Anterior cingulate cortex (tissue), 58 donors: ENCODE measurements at places on chromosomes 4 and X.
A peak's percentile ranks its signal among the peaks of the same experiment; 100 is the strongest.

- no peak for DNase-seq
Observed at GRCh38 chrX:50874876-50875275, 35.7 kb upstream of the BMP15 start.

DNA sequence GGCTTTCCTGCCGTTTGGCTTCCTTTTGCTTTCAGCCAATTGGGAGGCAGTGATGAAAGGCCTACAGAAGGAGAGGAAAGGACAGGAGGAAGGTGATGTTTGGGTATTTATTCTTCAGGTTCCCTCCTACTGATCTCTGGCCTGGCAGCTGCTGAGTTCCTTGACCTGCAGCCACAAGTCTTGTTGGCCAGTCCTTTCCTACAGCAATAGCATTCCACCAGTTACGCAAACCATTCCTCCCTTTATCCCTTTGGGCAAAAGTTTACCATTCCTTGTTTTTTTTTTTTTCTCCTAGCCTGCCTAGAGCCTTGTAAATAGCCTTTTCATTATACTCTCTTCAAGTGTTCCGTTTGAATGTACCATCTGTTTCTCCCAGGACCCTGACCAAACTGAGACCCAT, 198.1 kb upstream of the FTHL17 start:
- DNase-seq, result no peak

DNA sequence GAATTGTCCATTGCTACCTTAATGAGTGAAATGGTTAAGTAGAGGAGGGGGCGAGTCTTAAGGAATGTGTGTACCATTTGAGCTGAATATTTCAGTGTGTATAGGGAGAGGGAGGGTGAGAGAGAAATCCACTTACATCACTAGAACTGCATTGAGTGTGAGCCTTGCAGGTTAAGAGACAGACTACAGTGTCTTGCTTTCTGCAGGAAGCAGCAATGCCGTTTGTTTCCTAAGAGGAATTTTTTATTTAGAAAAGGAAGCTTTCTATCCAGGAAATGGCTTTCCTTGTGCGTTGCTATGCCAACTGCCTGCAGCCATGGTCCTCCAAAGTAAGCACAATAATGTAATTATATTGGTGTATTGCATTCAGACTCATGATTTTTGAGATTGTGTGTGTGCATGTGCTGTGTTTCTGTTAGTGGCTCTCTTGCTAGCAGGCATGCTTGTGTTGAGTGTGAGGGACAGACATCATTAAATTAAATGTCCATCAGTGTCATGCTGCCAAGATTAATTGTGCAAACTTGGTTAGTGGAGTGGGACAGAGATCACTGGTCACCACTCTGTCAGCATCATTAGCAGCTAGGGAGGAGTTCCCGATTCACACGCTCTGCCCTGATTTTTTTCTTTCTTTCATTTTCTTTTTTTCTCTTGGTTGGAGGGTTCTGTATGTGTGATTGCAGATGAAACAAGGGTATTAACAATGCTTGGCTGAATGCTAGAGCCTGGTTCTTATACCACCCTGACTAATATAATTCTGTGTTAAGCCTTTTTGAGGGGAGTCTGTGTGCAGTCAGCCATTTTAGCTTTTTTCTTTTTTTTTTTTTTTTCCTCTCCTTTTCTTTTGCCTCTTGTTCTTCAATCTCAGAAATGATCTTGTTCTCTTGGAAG, 164.3 kb downstream of the RAPGEF2 start:
- DNase-seq, result peak; percentile 18

DNA sequence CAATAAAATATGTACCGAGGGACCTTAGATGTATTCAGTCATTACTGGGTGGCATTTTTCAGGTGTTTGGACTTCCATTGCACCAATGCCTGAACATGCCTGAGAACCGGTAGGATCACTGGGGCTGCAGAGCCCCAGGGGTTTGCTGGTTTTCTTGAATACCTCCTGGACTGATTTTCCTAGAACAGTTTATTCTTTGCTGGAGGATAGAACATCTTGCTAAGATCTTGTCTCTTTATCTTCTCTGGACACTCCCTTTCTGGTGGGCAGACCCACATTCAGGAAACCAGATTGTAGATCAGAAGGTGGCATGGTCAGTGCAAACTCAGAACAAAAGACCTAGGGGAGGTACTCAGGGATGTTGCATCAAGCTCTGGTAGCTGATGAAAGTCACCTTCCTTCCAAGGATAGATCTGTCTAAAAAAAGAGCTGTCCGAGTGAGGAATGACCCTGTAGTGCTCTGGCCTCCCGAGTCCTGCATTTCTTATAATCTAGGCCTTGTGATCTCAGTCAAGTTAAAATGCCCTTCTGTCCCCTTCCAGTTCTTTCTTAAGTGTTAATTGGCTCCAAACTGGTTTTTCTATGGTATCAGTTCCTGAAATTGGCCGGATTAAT, 84.8 kb downstream of the CLDN34 start:
- no peak for DNase-seq

DNA sequence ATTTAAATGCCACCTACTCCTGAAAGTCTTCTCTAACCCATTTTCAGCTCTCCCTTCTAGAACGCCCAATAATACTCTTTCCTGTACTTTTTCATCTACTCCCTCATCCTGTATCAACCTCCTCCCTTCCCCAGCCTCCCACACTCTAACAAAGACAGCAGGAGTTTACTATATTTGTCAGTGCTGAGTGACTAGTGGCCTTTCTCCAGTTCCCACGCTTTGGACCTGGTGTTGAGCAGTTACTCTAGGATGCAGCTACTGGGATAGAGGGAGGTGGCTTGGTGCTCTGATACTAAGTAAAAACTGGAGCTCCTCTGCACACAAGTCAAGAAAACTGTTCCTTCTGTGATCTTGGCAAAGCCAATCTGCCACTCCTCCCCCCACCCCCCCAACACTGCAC, 36.1 kb upstream of the KLHL13 start:
- no peak for DNase-seq

DNA sequence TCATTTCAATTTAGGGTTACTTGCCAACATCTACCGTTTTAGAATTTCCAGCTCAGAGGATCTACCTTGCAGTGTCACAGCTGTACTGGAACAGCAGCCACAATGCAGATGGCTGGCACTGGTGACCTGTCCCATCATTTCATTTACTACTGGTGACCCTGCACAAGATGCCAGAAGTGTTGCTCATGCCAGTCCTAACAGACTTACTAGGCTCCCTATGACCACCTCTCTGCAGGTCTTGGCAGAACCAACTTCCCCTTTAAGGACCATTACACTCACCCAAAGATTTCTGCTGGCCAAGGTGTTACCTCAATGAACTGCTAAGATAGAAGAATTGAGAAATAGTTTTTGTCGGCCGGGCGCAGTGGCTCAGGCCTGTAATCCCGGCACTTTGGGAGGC, 106.9 kb downstream of the C4orf51 start:
- DNase-seq, result no peak

DNA sequence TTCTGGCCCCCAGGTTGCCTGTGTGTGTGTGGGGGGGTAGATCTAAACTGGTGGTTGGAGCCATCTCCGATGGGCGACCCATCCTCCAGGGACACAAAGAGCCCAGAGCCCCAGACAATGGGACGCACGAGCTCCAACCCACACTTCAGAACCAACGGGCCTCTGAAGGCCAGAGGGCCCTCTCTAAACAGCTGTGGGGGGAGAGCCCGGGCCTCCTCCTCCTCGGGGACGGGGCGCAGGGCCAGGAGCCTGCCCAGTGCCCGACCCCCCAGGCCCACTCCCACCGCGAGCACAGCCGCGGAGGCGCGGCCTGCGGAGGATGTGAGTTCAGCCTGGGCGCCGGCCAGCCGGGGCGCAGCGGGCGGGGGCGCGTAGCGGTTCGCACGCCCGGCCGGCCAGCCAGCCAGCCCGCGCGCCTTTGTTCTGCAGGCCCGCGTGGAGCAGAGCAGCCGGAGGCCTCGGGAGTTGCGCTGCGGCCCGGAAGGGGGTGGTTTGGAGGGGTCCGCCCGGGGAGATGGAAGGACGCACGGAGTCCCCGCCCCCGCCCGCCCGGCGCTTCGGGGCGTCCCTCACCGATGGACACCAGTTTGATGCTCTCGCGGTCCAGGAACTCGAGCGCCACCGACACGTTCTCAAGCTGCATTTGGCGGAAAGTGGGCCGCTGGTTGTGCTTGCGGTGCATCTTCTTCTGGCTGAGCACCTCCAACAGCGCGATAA, 4.0 kb downstream of the FLNA start:
- DNase-seq, result no peak

DNA sequence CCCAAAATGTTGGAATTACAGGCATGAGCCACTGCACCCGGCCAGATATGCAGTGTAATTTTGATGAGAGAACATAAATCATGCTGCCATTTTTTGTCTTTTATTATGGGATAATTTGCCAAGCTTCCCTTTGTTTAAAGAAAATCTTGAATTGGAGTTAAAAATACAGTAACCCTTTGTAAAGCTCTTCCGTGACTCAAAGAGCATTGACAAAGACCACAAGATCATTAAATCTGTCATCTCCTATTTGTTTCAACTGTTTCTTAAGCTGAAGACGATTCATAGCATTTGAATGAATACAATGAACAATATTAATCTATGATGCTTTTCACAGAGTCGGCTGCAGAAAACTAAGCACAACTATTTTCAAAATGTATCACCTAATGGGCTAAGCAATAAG, 132.6 kb downstream of the ANAPC4 start:
- no peak for DNase-seq

GRCh38 chrX:129954804-129955203, 27.6 kb upstream of the BCORL1 start:
- DNase-seq, result no peak

GRCh38 chrX:38856670-38857265, 55.5 kb downstream of the MID1IP1 start:
- DNase-seq, result no peak

DNA sequence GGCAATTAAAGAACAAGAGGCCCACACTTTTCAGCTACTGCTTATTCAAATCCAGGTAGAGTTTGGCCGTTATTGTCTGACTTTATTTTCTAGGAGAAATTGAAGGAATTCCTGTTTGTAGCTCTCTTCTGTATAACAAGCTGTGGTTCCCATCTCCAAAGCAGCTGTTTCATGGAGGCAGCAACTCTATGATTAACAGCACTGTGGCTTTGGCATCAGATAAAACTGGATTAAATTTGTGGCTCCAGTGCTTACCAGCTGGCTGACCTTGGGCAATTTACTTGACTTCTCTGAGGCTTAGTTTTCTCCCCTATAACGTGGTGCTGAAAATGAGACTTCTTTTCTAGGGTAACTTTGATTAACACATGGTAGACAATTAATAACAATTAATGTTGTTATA, 28.1 kb downstream of the SLC30A9 start:
- DNase-seq, result no peak

GRCh38 chr4:27921231-27921630, 1060.6 kb downstream of the STIM2 start:
- DNase-seq, result no peak

DNA sequence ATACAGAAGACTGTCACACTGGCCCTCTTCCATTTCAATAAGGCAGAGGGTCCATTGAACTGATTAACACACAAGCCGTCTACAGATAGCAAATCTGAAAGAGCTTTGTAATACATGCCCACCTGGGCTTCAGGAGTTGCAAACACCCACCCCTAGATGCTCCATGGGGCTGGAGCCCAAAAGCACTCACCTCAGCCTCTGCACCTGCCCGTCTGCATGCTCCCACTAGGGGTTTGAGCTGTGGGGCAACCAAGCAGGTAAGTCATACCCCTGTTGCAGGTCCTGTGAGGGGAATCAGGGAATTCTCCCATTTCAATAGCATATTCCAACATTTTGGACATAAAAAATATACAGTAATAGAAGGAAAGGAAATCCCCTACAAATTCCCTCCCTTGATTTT, 243.0 kb upstream of the KCNIP4 start:
- DNase-seq, result no peak
